Kidney (tissue), 22 donors: ENCODE measurements at places on chromosomes 3 and 15.

- DNase-seq, result no peak
Measured at GRCh38 chr3:15941958-15942357, 144.2 kb upstream of the ANKRD28 start.

DNA sequence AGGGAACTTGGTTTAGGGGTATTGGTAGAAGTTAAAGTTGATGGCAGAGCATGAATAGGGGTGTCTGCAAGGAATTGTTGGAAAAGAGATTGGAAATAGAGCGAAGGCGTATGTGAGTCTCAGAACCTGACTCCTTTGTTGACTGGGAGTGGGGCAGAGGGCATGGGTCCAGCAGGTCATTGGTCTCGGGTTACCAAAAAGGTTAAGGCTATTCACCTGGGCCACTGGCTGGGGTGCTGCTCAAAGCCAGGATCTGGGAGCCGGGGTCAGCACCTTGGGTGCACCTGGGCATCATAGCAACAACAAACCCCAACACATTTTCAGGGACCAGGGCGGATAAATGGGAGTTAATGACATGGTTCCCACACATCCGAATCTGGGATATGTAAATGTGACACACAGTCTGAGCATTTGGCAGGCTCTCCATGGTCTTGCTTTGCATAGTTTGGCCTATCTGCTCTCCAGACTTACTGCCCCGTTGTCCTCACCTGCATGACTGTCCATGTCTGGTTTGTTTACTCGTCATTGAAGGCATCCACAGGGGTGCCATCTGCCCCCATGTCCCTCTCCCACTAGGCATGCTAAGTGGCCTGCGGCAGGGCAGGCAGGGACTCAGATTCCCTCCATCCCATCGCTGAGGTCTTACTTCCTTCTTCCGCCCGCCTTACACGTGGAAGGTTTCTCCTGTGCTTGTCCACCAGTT, 10.1 kb downstream of the KLF13 start:
- DNase-seq, result peak; percentile 66

GRCh38 chr3:47444103-47444502, 31.6 kb downstream of the SCAP start:
- DNase-seq, result no peak

GRCh38 chr15:53272116-53272515, 482.0 kb upstream of the ONECUT1 start:
- no peak for DNase-seq

DNA sequence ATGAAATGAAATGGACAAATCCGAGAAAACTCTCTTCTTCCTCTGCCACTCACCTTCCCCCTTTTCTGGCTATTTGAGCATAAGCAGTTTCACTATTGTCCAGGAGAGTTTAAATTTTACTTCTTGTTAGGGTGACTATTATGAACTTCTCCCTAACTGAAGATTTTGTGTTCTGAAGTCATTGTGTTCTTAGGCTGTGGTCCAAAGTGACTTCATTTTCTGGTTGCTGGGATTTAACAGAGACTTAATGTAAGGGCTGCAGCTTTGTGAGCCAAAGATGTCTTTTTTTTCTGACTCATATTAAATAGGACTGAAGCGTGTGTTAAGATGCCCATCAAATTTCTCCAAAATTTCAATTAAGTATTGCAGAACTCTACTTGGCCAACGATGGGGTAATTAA, 46.5 kb upstream of the FSTL1 start:
- peak; percentile 94 for DNase-seq

DNA sequence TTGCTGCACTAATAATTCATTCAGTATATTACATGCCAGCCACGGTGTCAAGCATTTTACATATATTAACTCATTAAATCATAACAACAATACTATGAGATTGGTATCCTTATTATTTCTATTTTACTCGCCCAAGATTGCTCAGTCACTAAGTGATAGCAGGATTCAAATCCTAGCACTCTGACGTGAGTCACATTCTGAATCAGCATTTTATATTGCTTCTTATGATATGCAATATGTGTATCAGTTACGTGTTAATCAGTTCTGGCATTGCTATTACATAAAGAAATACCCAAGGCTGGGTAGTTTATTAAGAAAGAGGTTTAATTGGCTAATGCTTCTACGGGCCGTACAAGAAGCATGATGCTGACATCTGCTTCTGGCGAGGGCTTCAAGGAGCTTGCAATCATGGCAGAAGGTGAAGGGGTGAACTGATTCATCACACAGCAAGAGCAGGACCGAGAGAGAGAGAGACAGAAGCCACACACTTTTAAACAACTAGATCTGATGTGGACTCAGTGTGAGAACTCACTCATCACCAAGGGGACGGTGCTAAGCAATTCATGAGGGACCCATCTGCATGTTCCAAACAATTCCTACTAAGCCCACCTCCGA, 166.5 kb upstream of the TMCO5A start:
- no peak for DNase-seq

GRCh38 chr3:30768703-30769550, 125.5 kb downstream of the GADL1 start:
- DNase-seq, result peak; percentile 88

GRCh38 chr3:71874618-71875017, 89.7 kb upstream of the PROK2 start:
- no peak for DNase-seq

DNA sequence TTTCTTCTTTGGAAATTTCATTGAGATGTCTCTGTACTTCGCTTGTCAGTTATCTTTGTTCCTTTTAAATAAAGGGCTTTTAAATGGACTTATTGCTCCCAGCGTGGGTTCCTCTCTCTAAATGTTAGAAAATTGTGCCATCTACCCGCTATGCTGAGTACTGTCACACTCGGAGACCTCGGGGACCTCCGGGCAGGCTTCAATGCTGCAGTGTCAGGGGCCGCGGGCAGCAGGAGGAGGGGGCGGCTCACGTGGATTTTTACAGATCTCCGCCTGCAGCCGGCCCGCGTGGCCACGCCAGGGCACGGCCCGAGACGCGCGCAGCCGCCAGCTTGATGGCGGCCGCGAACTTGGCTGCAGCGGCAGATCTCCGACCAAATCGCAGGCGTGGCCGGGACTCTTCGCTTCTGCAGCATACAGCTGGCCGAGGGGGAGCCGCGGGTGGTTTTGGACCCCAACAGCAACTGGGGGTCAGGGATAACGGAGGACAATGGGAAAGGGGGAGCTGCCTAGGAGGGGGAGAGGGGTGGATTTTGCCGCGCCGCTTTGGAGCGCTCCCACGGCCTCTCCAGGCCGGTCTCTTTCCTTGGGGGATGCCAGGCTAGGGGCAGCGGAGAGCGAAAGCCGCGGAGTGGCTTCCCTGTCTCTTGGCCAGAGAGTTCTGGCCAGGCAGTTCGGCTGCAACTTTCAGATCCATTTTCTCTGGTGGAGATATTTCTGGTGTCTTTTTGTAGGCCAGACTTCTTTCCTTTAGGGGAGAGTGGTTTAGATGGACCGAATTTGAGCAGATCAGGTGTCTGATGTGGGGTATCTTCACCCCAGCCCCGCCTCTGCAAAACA, 15.3 kb downstream of the NR2F2 start:
- peak; percentile 89 for DNase-seq

- no peak for DNase-seq
Measured at GRCh38 chr3:156373095-156373494, 181.8 kb downstream of the SSR3 start.
